ENCODE measurements at places on chromosomes 4 and X.

GRCh38 chr4:88335092-88335665 is 43.5 kb upstream of the HERC6 start:
- DNase-seq = no peak

GRCh38 chr4:153809307-153809706 is 20.4 kb upstream of the SFRP2 start:
- DNase-seq = no peak

DNA sequence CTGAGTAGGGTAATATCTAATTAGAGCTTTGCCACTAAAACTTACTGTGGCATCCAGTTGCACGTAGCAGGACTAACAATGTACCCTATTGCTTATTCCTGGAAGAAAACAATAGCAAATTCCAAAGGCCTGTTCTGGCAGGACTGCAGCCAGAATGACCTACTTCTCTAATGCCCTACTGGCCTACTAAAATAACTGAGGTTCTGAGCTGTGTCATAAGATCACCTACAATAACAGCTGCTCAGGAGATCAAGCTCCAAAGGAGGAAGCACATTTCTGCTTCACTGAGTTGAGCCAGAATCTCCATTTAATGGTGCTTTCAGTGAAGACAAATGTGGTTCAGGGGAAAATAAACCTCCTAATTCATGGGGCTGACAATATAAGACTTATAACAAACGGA is 42.2 kb upstream of the CXCL8 start:
- DNase-seq = no peak

GRCh38 chr4:173420324-173420752 is 21.4 kb upstream of the SCRG1 start:
- DNase-seq = no peak

DNA sequence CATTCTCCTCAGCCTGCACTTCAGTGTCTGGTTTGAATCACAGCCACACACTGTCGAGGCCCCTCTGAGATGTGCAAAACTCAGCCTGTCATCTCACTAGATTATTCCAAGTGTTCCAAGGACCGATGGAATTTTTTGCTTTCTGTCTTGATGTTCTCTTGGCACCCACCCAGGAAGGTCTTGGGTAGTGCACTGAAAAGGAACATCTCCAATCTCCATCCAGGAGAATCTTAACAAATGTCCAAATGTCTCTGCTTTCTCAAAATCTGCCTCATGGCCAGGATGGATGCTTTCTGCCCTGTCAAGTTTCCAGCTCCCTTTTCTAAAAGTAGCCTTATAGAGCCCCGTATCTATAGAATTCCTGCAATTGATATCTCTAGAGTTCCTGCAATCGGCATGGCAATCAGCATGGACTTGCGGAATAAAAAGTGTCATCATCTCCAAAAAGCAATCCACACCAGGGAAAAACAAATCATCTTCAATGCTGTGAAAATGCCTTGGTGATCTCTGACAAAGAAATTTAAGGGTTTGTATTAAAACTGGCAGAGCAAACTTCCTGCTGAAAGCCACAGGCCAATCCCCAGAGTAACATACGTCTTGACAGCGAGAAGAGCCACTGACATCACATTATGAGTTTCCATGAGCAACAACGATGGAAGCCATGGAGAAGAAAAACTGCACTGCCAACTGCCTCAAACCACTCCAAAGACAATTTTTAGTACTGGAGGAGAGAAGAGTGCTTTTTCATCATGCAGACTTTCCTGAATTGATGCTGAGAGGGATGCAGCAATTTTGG is 215.3 kb upstream of the FAM9B start:
- no peak for DNase-seq

- no peak for DNase-seq
These were observed 30.1 kb downstream of the NEIL3 start for GRCh38 chr4:177339477-177340374.

- DNase-seq = no peak
These were observed 8.3 kb downstream of the IL21 start for GRCh38 chr4:122612540-122612939.

- no peak for DNase-seq
These were observed 13.6 kb upstream of the NAT8L start for GRCh38 chr4:2045518-2045951.

- no peak for DNase-seq
These were observed 125.4 kb downstream of the ATXN3L start for GRCh38 chrX:13194291-13195103.

DNA sequence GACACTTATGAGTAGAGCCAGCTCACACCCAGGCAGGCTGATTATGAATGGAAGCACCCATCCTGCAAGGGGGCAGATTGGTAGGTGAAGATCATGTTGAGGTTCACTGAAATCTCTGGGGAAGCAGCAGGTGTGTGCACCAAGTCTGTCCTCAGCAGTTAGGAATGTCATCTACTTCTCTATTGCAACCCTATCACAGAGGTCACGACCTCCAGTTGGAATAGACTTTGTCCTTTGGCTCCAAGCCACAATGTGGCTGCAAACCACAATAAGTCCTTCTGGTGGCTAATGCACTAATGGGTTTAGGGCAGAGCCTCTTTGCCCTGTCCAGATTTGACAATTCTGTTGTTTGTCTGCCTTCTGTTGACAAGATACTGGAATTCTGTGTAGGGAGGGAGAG is 1056.7 kb downstream of the PCDH19 start:
- DNase-seq = no peak

GRCh38 chr4:163895378-163896005 is 401.0 kb downstream of the TMA16 start:
- DNase-seq = no peak

DNA sequence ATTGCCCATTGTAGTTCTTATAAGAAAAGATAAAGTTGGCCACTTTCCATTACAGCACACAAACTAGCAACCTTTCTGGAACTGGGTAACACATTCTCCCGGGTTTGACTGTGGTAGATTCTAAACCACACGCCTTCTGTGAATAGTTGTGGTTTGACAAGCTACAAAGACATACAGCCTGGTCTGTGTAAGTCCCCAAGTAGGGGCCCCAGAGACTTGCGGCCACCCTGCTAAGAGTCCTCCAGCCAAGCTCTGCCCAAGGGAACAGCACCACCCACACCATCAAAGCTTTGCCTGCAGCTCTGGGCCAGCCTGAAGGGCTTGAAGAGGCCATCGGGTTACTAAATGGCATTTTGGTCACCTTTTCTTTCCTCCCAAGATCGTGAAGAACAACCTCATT is 203.4 kb downstream of the MAML3 start:
- DNase-seq = no peak

DNA sequence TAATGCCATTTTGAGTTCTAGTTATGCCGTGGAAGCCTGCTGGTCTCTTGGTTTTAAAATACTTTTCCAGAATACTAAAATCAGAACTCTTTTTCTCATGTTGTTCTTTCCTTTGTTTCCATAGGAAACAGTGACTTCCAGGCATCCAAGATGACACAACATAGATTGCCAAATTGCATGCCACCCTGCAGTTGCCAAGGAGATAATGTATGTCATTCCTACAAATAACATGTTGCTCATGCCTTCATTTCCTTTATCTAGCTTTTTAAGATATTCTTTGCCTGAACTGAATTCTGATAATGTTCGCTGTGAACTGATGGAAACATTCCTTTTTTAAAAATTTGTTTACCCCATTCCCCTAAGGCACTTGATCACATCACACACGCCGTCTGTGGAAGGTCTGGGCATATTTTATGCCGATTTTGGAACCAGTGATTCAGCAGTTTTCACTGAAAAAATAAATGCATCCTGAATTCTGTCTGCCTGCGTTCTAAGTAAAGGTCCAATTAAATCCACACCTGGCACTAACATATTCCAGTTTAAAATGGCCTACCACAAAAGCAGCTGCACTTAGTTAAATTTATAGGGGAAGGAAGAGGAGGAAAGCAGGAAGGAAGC is 38.0 kb upstream of the COX7B2 start:
- no peak for DNase-seq

GRCh38 chr4:160316036-160316435 is 1213.2 kb downstream of the RAPGEF2 start:
- DNase-seq = no peak

DNA sequence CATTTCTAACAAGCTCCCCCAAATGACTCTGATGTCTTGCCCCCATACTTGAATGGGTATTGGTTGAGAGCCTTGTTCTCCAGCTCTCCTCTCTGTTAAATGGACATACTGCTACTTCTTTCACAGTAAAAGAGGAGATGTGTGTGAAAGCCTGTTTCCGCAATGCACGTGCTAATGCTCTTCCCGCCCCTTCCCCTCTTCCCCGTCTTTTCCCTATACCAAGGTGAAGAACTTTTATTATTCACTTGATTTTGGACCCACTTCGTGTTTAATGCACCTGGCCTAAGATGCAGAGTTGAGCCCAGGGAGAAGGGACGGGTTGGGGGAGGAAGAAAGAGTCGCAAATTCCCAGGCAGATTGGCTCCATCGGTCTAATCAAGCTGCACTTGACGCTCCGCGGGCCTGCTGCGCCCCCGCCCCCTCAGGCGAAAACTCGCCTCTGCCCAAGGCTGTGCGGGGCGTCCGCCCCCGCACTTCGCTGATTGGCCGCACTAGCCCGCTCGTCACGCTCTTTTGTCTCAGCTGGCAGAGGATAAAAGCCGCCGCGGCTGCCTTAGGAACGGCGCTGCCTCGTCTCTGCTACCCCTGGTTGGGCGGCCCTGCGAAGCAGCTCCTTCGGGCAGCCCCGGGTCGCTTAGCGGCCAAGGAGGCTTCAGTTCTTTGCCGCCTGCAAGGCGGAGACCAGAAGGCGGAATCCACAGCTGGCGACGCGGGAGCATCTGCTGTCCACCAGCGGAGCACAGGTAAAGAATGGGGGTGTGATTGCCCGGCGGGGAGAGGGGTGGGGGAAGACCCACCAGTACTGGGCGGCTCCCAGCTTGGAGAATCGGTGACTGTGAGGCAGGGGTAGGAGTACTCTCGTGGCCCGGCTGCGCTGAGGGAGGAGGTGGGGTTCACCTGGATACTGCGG is at the start of gene ZCCHC12:
TSS of gene ZCCHC12 (plus strand) at position 562 of the 910 bp plus-strand sequence. CDS start 1,421 bp downstream, outside the sequence.
- DNase-seq = peak; percentile 0

DNA sequence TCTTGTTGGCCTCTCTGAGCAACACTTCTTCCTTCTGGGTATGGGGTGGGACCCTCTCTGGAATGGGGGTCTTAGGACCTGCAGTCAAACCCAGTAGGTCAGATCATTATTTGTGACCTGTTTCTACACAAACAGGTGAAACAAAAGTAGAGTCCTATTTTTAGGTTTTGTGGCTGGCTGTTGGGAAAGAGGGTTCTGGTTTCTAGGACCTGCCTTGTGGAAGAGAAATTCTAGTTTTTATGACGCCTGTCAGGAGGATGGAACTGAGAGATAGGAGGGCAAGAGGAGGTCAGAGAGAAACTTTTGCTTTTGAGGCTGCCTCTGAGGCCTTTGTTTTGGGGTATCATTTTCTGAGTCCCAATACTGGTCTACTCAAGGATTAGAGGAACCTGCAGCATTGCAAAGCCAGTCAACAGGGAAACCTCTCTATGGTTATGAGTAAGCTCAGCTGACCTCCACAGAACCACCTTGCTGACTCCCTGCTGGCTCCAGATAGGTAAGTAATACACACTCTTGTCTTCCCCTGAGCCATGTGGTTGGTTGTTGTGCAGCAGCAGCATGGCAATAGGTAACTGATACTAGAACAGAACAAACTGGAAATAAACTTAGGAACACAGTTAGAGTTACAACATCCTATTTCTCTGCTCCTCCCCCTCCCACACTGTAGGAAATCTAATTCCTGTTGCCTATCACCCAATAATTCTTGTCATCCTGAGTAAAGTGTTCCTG is 114.7 kb upstream of the VCX3B start:
- DNase-seq = no peak

DNA sequence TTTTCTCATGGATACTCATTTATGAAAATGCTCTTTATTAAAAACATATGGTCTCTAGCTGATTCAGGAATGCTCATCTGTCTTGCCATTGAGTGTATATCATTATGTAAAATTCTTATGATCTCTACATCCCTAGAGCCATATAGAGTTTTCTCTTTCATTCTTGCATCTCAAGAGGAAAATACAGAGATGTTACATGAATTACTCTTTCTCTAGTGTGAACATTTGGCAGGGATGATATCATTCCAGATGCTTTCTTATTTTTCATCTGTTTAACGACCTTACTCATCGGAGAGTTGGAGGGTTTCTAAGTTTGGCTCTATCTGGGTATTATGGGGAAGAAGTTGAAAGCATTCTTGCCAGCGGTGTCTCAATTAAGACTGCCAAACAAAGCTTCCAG is 202.9 kb upstream of the SLC7A11 start:
- no peak for DNase-seq

DNA sequence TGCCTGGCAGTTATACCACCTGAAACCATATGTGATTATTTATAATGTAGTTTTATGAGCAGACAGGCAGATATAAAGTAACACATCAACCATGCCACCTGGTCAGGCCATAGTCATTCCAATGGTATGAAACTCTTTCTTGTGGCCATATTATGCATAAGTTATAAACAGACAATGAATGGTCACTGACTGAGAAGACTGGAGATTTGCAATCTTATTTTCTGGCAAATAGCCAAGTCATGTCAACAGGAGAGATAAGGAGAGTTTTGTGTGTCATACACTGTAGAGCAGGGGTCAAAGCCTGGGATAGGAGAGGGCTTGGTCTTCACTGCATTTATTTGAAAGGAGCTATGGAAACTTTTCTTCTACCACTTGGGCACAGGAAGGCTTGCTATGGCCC is 29.5 kb downstream of the SORBS2 start:
- DNase-seq = no peak

Measured in activated CD4-positive, CD25-positive, alpha-beta regulatory T cell (primary cell).